COR-L47 (cell line): ENCODE measurements at places on chromosomes 7 and 10.

DNA sequence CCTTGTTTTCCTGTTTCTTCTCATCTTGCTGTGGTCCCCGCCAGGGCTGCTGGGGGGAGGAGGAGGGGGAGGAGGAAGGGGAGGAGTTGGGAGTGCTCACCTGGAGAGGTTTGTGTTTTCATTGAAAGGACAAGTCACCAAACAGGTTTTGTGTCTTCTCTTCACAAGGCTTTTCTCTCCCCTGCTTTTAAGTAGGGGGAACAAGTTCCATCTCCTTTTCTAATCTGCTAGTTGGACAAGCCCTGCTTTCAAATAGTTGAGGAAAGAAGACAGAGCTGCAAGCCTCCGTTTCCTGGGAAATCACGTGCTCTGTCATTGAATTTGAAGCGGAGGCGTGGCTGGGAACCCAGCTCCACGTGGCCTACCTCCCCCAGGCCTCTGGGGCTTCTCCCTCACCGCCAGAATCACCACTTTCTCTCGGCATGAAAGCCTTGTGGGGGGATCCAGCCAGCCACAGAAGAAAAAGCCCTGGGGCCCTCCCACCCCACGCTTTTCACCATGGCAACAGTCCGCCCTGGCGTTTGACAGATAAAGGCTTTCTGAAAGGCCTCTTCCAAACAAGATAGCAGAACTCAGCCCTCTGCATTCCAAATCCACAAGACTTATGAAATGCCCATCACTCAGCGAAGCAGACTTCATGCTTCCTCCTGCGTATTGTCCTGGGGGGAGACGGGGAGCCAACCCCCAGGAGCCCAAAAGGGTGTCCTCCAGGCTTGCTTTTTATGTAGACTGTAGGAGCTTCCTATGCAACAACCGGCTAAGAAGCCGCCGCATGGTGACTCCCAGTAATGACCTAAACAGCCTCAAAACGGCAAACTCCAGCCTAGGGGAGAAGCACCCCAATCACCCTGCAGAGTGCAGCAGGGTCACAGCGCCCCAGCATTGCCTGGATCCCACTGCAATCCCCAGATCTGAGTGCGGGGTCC lies 51.7 kb downstream of the PROSER2 start:
- peak; percentile 14 for DNase-seq

GRCh38 chr7:135251496-135252391 lies 18.1 kb downstream of the STRA8 start:
- no peak for DNase-seq

GRCh38 chr7:44042221-44042620 lies 2.3 kb upstream of the DBNL start:
- DNase-seq, result no peak

DNA sequence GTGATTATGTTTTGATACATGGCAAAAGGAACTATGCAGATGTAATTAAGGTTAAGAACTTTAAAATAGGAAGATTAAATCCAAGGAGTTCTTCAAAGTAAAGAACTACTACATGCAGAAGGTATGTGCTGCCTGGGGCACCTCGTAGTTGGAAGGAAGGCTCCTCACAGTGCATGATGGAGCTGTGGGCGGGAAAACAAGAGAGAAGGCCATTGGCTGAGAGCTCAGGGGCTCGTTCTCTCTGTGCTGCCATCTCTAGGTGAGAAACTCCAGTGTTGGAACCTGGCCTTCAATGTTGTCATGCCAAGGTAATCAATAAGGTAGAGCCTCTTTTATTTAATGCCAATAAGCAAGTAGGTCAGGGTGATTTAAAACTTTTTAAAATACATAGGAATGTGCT lies 391.4 kb upstream of the ETV1 start:
- DNase-seq, result no peak

DNA sequence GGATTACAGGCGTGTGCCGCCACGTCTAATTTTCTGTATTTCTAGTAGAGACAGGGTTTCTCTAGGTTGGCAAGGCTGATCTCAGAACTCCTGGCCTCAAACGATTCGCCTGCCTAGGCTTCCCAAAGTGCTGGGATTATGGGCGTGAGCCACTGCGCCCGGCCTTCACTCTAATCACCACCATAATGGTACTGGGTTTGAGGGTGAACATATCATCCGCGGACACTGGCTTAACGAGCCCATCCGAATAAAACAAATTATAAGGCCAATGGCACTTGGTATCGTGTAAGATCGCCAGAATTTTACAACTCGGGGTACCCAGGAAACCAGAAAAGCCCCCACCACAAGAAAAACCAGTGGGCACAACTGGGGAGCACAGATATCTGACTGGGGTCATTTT lies 580 bp downstream of the FAM200A start:
- no peak for DNase-seq

GRCh38 chr7:41333511-41333910 lies 369.4 kb downstream of the INHBA start:
- DNase-seq, result no peak

GRCh38 chr7:112757337-112757736 lies 32.9 kb downstream of the TMEM168 start:
- no peak for DNase-seq

- no peak for DNase-seq
These were observed 125.2 kb downstream of the SLC25A13 start for GRCh38 chr7:96196676-96197075.

- DNase-seq, result no peak
These were observed 41.7 kb downstream of the PPP1R3C start for GRCh38 chr10:91590904-91591796.
